ENCODE measurements at places on chromosomes 1 and 21.

DNA sequence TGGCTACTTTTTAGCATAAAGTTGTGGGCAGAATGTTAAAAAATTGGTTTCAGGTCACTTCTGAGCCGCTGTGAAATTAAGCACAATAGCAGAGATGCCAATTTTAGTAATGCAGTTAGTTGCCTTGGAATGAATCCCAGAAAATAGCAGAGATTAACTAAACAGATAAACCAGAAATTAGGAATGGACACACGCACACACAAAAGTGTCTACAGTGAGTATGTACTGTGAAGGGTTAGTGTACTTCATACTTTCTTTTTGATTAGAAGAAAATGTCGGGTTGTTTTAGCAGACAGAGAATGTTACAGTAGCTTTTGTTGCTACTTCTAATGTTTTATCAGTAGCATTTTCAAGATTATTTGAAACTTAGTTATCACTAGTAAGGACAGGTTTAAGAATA is 106.7 kb downstream of the LEPR start:
- peak; percentile 72 for DNase-seq

DNA sequence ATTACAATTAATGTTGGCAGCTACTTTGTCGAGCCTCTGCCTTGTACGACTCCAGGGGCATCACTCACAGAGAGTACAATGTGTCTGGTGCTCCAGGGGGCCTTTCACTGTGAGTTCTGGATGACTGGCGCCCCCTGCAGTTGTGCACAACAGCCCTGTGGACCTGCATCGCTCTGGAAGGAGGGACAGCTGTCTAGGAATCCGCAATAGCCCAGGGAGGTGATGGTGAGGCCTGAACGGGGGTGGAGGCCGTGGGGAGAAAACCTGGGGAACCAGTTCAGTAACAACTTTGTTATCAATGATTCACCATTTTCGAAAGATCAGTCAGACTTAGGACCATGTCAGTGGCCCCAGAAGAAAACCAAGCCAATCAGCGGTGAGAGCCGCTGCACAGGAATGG is 189.1 kb downstream of the KAZN start:
- no peak for DNase-seq

- DNase-seq, result no peak
Measured at GRCh38 chr1:211092955-211093354, 41.0 kb downstream of the KCNH1 start.

GRCh38 chr1:89863165-89863830 is 42.5 kb downstream of the LRRC8D start:
- DNase-seq, result no peak

GRCh38 chr1:6889875-6890480 is 104.7 kb downstream of the CAMTA1 start:
- DNase-seq, result peak; percentile 71

GRCh38 chr1:182205351-182206022 is 144.0 kb upstream of the ZNF648 start:
- DNase-seq, result no peak

DNA sequence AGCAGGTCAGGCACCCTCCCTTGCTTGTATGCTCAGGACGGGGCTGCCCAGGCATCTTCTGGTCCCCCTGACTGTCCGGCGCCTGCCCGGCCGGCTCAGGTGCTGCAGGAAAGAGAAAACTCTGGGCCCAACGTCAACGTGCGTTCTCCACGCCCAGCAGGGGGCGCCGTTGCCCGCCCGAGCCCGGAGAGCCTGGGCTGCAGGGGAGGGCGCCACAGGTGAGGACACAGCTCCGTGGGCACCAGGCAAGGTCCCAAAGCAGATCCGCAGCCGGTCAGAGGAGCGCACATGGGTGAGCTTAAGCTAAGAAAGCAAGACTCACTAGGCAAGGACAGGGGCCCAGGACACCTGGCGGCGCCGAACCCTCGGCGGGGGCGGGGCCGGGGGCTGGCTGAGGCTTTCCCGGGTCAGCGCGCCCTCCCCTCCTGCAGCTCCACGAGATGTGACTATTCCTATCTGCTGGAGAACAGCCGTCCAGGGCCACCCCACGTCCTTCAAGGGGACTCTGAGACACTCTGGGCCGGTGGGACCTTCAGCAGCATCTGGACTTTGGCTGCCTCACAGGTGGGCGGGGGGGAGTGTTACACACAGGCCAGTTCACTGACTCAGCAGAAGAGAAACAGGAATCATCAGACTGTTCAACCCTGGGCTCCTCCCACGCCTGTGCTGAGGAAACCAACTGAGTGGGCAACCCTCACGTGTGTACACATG is 29.3 kb downstream of the KRTAP10-1 start:
- DNase-seq, result peak; percentile 35

GRCh38 chr1:36279110-36279788 is 26.9 kb upstream of the SH3D21 start:
- DNase-seq, result no peak

GRCh38 chr1:220730486-220730885 is 17.6 kb upstream of the MTARC2 start:
- DNase-seq, result no peak

DNA sequence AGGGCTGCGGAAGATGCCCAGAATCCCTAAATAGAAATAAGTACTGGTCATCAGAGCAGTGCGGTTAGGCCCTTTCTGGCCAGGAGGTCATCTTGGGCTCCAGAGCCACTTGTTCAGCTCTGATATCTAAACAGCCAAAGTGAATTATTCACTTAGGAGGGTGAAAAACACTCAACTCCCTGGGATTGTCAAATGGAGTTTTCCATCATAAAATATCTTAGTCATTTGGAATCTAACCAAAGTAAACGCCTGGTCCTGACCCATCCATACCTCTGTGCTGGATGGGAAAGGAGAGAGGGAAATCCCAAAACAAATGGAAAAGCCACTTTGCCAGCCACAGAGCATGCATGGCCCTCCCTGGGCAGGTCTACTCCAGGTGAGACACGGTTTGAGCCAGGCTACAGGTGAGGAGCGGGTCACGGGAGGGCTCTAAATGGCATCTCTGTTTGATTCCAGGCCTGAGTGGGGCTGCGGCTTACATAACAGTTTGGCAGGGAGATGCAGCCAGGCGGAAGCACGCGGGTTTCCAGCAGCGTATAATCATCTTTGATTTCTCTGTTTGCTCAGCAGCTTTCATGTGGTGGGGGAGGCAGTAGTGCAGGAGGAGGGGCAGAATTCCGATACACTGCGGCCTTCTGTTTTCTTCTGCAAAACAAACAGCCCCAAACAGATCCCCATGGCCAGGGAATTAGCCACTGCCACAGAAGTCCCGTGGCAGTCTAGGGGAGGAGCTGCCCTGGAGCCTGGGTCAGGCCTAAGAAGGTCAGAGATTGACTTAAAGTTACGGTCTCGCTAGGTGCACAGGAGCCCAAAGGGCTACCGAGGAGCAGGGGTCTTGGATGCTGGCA is 59.1 kb upstream of the ZNF648 start:
- no peak for DNase-seq

DNA sequence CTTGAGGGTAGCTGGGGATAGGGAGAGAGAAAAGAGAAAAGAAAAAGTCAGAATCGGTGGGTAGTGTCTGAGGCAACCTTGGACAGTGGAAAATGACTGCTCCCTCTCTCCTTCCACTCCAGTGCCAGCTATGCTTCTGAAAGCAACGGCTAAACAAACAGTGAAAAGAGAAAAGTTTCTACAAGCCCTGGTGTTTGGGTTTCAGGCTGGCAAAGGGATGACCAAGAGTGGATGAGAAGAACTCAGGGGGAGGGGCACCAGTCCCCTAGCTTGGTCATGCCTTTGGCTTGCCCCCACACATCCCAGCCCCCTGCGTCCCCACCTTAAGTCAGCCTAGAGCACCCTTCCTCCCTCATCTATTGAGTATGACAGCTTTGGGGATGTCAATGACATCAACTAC is 8.6 kb downstream of the IL22RA1 start:
- no peak for DNase-seq

DNA sequence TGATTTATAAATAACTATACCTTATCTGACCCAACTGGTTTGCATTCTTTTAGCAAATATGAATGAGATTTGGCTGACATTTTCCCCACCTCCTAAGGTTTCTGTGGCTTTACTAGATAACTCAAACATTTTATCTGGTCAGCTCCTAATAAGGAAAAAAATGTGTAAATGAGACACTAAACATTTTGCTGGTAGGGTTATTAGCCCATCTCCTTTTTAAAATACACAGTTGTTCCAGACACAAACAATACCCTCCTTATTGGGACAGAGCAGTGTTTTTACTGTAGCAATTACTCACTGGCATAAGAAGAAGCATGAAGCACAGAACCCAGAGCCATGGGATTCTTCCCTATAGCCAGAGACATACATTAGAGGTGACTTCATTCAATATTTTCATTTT is 53.8 kb upstream of the NUF2 start:
- DNase-seq, result no peak

- DNase-seq, result no peak
Measured at GRCh38 chr1:150925080-150925479, 1.1 kb upstream of the SETDB1 start.

GRCh38 chr1:231376875-231377549 is 38.9 kb downstream of the SPRTN start:
- DNase-seq, result peak; percentile 34

DNA sequence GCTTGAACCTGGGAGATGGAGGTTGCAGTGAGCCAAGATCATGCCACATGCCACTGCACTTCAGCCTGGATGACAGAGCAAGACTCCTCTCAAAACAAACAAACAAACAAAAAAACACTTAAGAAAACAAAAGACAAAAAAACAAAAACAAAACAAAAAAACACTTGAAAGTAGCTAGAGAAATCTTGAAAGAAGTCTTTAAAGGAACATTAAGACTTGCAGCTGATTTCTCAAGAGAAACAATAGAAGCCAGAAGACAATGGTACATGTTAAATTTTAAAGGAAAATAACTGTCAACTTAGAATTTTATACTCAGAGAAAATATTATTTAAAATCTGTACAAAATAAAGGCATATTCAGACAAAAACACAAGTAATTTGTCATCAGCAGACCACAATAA is 71.3 kb downstream of the HLX start:
- DNase-seq, result peak; percentile 35

- no peak for DNase-seq
Measured at GRCh38 chr1:247077876-247078257, 744 bp downstream of the ZNF670 start.

DNA sequence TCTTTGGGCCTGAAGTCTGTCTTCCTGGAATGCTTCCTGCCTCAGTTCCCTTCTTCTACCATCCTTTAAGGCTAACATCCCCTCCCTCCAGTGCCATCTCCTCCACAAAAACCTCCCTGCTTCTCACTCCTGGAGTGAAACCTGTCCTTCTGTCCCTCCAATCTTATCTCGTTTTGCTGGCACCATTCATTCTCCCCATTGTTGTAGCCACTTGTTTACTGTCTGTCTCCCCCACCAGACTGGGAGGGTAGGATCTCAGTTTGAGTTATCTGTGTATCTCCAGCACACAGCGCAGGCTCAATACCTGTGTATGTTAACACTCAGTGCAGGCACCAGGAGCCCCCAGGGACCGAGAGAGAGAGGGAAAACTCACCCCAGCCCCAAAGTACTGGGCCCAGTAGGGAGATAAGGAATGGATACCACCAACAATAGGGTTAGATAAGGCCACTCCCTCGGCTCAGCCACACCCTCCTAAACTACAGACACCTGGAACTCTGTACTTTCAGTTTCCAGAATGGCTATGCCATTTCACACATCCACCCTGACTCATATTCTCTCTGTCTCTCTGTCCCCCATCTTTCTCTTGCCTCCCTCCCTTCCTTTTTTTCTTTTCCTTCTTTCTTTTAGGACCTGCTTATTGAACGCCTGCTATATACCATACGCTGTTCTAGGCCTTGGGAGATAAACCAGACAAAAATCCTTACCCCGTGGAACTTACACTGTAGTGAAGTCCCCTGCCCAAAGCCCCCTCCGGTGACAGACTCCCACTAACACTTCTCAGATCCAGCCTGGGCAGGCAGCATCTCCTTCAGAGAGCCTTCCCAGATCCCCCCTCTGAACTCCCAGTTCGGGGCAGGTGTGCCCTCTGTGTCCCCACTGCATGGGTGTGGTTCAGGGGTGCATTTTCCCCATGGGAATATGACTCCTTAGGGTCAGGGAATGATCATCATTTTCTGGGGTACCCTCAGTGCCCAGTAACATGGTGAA is 3.3 kb upstream of the SSBP3 start:
- DNase-seq, result no peak

DNA sequence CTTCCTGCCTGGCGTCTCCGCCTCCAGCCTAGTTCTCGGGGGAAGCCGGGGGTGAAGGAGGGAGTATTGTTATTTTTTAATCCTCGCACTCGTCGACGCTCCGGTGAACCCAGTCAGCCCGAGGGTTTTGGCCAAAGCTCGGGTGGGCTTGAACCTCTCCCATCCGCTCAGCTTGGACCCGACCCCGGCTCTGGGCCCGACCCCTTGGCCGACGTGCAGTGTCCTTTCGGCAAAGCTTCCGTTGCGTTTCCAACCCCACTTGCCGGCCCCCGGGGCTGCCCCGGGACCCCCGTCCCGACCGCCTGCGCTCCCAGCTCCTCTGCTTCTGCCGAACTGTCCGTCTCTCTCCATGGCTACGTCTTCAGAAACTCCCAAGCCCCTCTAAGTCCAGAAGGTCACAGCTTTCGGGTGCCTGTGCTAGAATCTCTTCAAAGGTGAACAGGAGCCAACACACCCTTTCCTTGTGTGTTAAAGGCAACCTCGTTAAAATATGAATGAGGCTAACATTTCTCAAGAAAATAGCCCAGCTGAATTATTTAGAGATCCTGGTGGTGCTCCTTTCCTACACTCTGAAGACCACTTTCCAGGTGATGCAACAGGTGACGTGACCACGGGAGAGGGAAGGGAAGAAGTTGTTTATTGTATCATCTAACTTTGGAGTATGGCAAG is 647 bp downstream of the DESI2 start:
- DNase-seq, result peak; percentile 44

DNA sequence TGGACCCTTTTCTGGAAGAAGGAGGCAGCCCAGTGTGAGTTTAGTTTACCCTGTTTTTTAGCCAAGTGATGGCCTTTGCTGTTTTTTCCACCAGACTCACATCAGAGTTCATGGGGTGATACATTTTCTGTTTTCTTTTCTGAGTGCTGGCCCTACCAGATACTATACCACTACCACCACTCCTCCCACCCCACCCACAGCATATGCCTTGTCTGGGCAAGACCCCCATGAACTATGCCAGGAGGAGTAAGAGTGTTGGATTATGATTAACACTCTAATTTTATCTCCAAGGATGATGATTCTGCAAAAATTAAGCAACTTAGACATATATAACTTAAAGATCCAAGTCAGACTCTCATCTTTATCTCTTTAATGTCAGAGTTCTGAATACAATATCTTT is 26.1 kb downstream of the FABP3 start:
- DNase-seq, result no peak

DNA sequence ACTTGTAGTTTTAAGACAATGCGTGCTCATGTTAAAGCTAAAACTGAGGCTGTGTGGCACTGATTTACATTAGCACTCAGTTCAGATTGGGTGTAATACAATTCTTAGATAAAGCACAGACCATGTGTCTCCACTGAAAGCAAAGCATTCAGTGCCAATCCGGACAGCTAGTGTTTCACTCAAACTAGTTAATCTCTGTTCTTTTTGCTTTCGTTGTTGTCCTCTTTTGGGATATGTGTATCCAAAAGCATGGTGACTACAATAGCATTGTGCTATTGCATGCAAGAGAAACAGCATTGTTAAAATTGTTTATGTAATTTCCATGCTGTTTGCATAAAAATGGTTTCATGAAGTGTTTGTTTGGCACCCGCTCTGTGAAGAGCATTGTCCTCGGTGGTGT is 54.6 kb downstream of the F3 start:
- no peak for DNase-seq
